ENCODE measurements at places on chromosomes 12 and 14.

GRCh38 chr12:78490861-78491260 is 373.7 kb upstream of the SYT1 start:
- no peak for DNase-seq

DNA sequence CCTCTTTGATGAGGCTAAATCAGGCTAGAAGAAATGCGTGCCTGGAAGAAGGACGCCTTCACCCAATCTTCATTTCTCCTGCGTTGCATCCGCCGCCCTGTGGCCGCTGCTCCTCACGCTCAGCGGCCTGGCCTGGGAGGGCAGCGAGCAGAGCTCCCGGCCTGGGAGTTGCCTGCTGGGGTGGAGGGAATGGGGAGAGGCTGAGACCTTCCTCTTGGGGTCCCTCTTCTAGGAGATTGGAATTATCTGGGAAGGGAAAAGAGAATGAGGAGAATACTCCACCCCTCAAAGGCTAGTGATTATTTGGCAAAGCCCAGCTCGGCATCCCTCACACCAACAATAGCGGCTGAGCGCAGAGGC is 2.4 kb upstream of the HOXC12 start:
- DNase-seq, result no peak

DNA sequence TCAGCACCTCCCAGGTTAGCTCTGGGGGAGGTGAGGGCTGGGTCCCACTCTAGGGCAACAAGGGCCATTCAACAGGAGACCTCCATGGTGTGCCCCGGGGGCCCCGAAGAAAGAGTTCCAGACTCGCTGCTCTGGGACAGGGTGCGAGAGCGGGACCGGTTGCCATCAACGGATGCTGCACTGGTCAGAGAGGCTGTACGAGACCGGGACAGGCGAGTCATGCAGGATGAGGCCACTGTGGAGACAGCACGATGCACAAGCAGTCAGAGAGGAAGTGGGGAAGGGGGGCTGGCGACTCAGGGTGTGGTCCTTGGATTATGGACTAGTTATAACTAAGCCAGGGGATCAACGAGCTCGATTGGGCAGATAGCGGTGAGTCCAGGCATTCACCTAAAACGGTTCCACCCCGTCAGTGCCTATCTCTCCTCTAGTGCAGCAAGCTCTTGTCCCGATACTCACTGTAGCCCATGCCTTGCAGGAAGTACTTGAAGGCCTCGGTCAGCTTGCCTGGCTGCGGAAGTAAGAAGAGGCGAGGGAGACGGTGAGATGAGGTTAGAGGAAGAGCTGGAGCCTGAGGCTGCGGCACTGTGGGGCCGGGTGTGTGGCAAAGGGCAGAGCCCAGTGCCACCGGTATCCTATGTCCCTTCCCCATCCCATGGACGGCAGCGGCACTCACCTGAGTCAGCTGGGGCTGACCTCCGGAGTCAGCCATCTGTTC is 7.2 kb downstream of the NDRG2 start:
- no peak for DNase-seq

- peak; percentile 55 for DNase-seq
These were observed 35.7 kb upstream of the MDM1 start for GRCh38 chr12:68367903-68368302.

DNA sequence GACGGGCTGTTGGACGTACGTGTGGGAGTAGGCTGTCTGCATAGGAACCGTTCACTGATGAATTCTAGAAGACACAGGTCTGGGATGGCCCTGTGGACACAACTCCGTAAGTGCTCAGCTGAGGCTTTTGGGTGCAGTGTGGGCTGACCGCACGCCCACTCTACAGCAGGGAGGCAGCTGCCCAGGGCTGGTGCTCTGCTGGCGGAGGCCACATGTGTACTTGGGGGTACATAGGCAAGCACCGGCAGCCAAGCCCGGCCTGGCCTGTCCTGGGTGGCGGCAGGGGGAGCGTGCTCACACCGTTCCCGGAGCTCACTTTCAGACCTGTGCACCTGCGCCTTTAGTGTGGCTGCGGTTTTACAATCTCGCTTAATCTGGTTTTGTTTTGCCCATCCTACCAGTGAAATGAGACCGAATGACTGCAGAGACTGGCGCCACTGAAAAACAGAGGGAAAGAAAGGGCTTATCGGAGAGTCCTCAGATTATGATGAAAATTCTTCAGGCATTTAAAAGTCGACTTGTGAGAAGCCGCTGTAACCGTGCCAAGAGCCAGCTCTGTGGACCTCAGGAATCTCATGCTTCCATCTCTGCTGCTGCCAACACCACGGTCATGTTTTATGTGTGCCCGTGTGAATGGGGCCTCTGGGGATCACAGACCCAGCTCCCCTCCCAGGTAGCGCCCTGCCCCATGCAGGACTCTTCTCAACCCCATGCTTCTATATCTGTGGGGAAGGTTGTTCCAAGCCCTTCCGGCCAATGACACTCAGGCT is 45.8 kb downstream of the SSH1 start:
- DNase-seq, result no peak

DNA sequence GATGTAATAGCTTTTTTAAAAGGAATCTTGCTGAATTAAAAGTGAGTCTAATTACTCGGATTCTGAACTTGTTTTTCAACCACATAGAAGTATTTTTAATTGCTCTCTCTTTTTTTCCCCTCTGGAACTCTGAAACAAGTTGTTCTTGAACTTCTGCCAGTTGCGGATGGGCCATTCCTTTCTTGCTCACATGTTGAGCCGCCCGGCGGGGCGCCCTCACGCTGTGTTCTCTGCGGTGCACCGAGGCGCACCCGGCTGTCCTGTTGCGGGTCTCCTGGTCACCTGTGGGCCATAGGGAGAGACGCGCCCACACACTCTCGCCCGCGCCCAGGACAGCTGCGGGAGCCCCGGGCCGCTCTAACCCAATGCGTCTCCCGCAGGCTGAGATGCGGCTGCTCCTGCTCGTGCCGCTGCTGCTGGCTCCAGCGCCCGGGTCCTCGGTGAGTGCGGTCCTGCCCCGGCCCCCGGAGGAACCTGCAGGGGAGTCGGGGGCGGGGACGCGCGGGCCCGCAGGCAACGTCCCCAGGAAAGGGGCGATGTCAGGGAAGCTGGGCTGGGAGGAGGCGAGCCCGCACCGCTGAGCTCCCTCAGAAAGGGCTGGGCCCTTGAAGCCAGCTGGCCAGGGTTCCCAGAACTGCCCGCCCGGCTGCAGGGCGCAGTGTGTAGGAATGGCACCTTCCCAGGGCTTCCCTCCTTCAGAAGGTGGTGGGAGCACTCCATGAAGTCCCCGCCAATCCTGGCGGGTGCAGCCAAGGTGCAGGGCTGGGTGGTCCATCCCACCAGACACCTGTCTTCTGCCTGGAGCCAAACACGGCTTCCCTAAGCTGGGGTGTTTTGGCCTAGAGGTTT is 2.3 kb downstream of the PAPLN start:
- DNase-seq, result no peak

DNA sequence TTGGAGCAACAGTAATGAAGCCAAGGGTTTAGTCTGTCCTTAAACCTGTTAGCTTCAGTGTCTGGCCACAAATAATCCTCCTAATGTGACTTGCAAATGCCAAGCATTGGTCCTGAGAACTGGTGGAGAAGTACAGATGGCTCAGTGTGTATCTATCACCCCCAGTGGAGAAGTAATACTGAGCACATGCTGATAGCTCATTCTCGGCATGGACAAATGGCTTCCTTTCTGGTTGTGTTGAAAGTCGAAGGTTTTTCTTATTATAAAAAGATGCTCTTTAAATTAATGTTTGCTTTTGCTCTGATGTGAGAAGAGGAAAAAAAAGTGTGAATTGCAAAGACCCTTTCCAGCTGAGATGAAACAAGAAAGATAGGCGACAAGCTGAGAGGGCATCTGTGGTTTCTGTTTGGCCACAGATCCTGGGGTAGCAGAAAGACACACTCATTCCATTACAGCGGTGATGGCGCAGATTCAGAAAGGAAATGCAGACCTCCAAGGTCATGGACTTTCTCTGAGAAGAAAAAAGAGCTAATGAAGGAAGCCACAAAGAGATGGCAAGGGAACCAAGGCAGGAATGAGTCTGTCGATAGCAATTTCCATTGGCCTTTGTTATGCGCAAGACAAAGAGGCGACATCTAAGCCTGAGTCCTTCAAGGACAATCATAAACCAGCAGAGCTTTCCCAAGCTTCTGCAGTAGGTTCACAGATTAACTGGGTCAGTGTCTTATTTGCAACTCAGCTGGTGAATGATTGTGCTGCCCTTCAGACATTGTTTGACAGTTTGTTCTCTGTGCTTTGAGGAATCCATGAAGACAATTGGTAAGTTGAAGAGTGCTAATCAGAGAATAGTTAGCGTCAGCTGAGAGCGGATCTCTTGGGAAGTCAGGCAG is 155.5 kb upstream of the RGS6 start:
- DNase-seq, result no peak

GRCh38 chr12:113700943-113701342 is 229.3 kb upstream of the LHX5 start:
- no peak for DNase-seq

DNA sequence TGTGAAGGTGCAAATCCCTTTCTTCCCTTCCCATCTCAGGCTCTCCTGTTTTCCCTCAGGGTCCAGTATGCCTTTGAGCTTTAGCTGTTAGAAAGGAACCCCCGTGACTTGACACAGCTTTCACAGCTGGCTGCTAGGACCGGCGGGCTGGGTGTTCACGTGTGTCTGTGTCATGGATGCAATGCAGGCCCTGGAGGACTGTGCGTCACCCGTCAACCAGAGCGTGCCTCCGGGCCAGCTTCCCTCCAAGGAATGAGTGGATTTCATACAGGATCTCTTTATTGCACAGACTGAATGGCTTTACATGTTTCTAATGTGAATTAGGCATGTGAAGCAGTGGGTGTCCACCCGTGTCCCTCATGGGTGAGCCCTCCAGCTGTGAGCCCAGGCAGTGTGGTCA is 77.4 kb downstream of the AACS start:
- DNase-seq, result no peak

- DNase-seq, result no peak
These were observed 8.8 kb downstream of the TBX5 start for GRCh38 chr12:114396869-114397719.

DNA sequence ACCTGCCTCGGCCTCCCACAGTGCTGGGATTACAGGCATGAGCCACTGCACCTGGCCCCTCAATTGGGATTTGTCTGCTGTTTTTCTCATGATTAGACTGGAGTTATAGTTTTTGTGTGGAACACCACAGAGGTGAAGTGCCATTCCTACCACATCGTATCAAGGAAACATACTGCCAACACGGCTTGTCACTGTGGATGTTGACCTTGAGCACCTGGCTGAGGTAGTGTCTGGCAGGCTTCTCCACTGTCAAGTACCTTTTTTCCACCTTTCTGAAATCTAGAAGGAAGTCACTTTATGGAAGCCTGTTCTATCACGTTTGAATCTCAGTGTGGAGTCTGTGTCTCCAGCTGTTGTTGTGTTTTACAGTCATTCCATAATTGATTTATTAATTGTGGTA is 21.4 kb upstream of the SEL1L start:
- DNase-seq, result no peak

- no peak for DNase-seq
These were observed 175.5 kb downstream of the AEBP2 start for GRCh38 chr12:19614601-19615383.

Data from PC-9 (cell line).